ENCODE measurements at places on chromosomes 4 and X.

GRCh38 chr4:136302566-136302965, 1229.7 kb downstream of the PCDH18 start:
- DNase-seq = no peak

DNA sequence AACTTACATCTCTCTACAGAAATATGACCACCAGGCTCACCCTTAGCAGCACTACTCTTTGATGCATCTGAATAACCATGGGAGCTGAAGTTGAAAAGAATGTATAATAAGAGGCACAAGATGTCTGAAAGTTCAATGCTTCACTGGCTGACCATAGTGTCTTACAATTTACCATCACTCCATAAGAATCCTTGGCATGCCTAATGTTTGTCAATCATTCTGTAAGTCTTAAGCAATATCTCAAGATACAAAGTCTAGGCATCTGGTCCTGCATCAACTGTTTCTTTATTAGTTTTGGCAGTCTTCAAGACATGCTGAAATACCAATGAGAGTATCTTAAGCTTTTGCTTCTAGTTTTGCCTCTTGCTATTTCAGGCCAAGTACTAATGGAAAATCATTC, 755.5 kb downstream of the STIM2 start:
- DNase-seq = no peak

- no peak for DNase-seq
These were observed 134.2 kb upstream of the SH3RF1 start for GRCh38 chr4:169404960-169405359.

DNA sequence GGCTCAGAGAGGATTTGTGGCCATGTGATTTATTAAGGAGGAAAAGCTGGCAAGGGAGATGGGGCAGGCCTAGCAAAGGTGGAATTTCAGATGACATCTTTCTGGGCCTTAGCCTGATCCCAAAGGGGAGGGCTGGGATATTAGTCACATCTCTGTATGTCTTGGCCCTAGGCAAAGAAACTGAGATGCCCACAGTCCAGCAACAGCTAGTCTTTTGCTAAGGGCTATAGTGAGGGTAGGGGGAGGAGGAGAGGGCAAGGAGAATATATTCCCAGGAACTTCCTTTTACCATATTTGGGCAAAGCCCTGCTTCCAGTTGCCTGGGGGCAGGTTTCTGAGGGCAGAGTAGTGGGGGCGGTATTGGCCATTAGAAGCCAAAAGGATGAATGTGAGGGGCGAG, 209.8 kb upstream of the NR3C2 start:
- DNase-seq = no peak

DNA sequence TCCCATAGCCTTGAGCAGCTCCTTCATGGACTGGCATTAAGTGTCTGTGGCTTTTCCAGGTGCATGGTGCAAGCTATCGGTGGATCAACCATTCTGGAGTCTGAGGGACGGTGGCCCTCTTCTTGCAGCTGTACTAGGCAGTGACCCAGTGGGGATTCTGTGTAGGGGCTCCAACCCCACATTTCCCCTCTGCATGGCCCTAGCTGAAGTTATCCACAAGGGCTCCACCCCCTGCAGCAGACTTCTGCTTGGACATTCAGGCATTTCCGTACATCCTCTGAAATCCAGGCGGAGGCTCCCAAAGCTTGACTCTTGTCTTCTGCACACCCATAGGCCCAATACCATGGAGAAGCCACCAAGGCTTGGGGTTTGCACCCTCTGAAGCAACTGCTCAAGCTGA, 89.3 kb upstream of the PGRMC2 start:
- DNase-seq = no peak

DNA sequence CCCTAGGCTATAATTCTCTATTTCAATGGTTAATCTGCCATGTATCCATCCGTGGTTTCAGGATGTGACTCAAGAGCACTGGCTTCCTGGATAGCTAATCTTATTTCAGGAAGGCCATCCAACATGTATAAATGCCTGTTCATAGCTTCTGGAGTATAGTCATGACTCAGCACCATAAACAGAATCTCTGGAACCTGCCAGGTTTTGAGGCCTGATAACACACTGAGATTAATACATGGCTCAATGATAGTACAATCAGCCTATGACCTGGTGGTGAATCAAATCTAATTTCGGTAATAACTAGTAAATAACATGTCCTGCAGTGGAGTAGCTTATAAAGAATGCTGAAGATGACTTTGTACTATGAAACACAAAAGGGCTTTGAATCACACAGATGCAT, 5.7 kb upstream of the IL13RA2 start:
- peak; percentile 53 for DNase-seq

GRCh38 chr4:123977641-123978081, 581.1 kb downstream of the SPRY1 start:
- no peak for DNase-seq

DNA sequence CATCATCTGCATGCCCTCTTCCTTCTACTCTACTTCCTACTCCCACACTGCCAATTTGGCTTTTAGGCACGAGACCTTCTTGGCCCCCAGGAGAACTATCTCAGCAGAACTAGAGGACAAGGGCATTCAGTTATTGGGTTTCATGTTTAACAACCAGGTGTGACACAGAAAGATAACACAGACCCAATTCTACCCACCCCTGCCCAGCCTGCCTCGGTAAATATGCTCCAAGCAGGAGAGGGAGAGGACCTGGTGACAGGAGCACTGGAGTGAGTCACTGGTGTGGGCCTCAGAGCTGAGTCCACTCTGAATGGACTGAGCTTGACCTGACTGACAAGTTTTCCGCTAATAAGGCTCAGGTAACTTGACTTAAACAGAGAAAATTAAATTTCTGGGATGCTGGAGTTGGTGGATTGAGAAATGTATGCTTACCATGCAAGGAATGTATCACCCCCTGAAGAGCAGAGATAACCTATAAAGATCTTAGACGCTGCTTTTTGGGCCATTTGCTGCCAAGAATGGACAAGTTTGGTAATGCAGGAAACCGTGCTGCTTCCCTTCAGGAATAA, 52.5 kb downstream of the CASP3 start:
- DNase-seq = no peak

GRCh38 chr4:6271701-6272465, 2.2 kb downstream of the WFS1 start:
- no peak for DNase-seq

GRCh38 chrX:153766871-153767673, 3.0 kb downstream of the PLXNB3 start:
- DNase-seq = no peak
